Retina (tissue), 1 donor: ENCODE measurements at places on chromosomes 2 and 18.
A peak's percentile ranks its signal among the peaks of the same experiment; 100 is the strongest.

GRCh38 chr2:66560683-66561082 is 125.8 kb downstream of the MEIS1 start:
- DNase-seq, result no peak

DNA sequence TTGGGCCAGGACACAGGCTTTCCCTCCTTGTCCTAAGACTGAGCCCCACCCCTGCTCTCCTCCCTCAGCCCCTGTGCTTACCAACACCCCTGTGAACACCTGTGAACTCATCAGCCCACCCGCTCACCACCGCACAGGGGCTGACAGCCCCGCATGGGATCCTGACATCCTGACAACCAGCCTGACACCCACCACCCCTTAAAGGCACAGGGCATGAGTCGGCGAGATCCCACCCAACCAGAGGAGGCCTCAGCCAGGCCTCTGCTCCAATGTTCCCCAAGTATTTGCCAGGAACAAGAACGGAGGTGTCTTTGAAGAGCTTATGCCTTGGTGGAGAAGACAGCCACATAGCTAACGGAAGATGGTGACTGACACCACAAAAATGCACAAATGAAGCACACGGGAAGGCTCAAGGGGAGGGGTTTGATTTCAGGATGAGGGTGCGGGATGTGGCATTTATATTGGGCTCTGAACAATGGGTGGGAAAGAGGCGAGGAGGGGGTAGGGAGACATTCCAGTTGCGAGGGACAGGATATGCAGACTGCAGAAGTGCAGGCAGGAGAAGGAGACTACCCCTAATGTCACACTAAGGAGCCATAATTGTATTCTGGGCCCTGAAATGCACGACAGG is 11.0 kb downstream of the RAB11FIP5 start:
- DNase-seq, result no peak

DNA sequence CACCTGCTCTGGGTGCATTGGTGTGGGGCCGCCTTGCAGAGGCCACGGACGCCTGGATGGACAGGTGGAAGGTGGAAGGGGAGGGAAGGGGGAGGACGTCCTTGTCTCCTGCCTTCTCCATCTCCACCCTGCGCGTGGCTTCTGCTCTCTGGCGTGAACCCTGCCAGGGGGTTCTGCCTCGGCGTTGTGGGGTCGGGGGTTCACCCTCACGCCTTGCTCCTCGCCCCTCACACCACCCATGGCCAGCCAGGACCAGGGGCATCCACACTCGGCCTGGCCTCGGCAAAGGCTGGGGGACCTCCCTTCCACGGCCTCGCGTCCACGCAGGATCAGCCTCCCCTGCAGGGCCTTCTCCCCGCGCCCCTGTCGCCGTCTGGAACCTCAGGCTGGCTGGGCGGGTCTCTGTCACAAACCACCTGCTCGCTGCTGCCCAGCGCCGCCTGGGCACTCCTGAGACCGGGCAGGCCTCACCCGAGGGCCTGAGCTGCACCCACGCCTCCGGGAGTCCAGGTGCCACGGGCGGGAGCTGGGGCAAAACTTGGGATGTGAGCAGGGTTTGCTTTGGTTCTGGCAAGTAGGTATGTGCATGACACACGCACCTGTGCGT is 655.9 kb downstream of the GALR1 start:
- no peak for DNase-seq

- DNase-seq, result no peak
Measured at GRCh38 chr2:97735161-97735561, 21.8 kb downstream of the ZAP70 start.

GRCh38 chr2:65067806-65068553 is 11.8 kb downstream of the CEP68 start:
- no peak for DNase-seq

DNA sequence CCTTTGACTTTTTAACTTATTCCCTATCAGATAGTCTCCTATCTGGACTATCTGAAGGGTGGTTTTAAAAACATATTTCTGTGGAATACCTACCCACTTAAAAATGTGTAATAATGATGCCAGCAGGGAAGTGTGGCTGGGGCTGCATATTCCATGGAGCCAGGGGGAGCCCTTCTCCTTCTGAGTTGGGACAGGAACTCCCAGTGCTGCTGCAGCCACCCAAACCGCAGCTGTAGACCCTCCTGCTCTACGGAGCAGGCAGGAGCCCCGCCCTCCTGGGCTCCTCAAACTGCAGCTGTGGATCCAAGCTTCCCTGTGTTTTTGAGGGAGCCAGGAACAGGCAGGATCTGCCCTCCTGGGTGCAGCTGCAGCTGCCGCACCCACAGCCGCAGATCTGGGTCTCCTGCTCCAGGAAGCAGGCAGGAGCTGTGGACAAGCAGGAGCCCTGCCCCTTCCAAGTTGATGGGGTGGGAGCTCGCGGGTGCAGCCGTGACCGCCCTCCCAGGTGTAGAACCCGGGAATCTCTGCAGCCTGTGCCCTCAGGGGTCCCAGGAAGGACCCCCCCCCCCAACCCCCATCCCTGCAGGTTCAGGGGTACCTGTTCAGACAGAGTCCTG is 57.8 kb downstream of the PDK1 start:
- no peak for DNase-seq

DNA sequence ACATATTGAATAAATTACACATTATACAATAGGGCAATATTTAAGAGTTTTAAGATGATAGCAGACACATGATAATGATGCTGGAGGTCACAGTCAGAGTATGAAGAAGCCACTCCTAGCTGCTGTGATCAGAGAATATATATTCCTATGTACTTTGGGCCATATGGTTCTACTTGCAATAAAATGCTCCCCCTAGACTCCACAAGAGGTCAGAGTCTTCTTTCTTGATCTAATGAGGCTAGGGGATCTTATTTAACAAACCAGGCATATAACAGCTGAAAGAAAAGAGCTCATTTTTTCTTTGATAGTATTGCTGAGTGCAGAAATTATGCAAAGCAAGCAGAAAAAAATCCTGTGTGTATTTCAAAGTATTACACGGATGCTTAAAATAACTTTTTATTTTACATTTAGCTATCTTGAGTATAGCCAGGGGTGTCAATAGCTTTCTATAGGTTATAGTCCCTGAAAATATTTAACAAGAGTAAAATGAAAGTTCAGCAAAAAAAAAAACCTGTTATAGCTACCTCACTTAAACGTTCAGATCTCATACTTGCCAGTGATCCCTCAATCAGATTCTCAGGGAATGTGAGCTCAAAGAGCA is 748.7 kb upstream of the CHAC2 start:
- DNase-seq, result no peak

DNA sequence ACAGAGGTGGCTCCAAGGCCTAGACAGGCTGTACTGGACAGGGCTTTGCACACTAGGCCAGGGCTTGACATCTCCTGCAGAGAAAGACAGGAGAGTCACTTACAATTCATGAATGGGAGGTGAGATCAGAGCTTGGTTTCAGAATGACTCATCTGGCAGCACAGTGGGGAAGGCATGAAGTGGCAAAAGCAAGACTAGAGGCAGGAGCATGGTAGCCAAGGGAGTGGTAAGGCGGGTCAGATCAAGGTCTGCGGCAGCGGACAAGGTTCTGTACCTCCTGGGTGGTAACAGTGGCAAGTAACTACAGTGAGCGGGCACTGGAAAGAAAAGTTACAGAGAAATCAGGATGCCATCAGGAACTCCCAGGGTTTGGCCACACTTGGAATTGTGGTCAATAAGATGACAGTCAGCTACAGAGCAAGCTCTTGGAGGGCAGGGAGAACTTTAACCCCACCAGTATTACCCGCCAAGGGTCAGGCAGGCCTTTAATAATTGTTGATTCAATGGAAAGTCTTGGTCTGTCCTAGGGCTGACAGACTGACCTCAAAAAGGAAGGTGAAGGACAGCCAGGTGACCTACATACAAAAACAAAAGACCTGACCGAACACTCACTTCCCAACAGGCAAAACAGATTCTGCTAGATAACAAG is 5.7 kb downstream of the MCFD2 start:
- no peak for DNase-seq

- no peak for DNase-seq
Measured at GRCh38 chr2:37537316-37537715, 134.1 kb downstream of the CDC42EP3 start.

DNA sequence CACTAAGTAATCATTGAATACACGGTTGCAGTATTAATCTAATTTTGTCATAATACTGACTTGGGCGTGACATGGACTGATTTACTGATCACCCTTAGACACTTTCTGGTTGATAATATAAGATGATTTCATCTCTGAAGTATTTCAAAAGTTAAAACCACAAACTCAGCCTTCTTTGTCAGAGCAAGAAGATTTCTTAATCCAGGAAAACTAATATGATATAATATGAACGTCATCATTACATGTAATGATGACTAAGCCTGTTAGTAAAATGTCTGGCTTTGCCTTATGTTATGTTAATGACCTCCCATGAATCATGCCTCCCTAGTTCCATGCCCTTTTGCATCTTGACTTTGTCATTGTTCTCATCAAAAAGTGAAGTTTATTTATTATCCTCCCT is 1325.0 kb upstream of the CDH2 start:
- no peak for DNase-seq

GRCh38 chr2:170362313-170362870 is 184.4 kb downstream of the MYO3B start:
- no peak for DNase-seq

- DNase-seq, result no peak
Measured at GRCh38 chr2:36701391-36701795, 4.9 kb downstream of the VIT start.

DNA sequence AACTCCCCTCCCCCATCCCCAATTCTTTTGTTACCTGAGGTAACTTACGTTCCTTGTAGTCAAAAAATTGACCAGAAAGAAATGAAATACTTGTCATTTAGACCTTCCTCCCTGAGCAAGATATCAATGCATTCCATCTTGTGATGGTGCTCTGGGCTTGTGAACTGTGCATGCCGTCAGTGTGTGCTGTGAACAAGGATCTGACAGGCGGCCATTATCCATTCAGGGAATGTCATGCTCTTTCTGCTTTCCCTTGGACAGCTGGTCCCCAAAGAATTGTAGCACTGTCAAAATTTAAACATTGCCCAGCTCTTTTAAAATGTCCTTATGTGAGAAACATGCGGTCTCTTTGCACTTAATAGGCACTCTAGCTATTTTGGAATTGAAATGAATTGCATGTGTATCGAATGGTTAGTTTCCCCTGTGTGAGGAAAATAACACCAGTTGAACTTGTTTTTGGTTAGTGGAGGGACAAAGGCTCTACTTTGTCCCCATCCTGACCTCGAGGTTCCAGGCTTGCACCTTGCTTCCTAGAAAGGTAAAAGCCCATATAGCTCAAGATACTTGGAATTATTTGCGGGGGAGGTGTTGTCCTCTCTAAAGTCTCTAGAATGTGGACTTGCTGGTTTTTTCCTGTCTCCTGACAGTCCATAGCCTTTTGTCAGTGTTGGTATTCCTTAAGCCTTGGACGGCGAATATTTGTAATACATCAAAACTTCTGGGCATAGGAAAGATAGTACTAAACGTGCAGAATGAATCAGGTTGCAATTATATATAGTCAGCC is 350.9 kb downstream of the NUP35 start:
- peak; percentile 77 for DNase-seq

- no peak for DNase-seq
Measured at GRCh38 chr2:230439590-230439989, 23.6 kb downstream of the SP100 start.
